ENCODE measurements at places on chromosomes 2 and 18.

DNA sequence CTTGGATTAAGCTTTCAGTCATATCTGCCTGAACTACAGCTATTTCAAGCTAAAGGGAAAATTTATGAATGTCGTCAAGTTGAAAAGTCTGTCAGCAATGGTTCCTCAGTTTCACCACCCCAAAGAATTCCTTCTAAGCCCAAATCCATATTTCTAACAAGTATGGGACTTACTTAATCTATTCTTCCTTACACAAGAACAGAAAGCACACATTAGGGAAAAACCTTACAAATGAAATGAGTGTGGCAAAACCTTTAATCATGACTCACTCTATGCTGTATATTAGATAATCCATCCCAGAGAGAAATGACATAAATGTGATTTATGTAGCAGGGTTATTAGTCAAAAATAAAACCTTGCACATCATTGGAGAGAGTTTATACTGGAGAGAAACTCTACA, 78.9 kb downstream of the RAB31 start:
- no peak for DNase-seq

DNA sequence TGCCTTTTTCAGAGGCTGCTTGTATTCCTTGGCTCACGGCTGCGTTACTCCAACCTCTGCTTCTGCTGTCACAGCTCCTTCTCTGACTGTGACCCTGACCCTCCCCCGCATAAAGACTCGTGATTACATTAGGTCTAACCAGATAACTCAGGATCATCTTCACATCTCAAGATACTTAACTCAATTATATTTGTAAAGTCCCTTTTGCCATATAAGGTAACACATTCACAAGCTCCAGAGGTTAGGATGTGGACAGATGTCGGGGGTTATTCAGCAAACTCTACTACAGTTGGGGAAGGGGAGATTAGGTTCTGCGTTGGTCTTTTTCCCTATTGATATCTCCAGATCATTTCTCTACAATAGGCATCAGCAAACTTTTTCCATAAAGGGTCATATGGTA, 76.9 kb downstream of the EVA1A start:
- DNase-seq, result no peak

GRCh38 chr2:169426069-169426663, 53.1 kb upstream of the BBS5 start:
- no peak for DNase-seq

DNA sequence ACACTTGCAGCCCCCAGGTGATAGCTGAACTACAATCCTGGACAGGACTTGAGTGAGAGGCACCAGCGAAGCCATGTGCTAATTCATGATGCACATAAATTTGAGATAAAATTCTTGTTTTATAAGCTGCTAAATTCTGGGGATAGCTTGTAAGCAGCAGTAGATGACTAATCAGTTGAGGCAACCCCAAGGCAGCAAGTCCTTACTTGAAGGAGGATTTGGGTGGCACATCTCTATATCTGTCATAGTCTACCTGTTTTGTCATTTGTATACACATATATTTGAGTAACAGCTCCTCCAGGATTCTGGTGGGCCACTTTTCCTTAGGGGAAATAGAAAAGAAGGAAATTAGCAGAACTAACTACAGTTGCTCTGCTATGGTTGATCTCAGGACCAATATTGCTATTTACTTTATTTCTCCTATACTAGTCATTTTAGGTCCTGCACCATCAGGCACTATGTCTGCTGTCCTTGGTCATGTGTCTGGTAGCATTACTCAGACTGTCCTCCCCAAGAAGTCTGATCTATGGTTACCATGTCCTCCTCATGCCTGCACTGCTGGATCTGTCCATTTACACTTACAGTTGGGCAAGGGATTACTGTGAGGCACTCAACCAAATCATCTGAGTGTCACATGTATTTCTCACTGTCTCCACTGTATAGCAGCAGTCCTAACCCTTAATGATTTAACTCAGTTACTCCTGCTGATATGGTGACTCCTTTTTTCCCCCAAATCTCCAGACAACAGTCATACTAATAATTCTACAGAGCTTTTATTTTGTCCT, 436.0 kb upstream of the CWC22 start:
- DNase-seq, result no peak

- DNase-seq, result no peak
These were observed 181.0 kb upstream of the ETAA1 start for GRCh38 chr2:67216103-67216502.

GRCh38 chr18:25062720-25063119, 289.2 kb downstream of the ZNF521 start:
- DNase-seq, result no peak

DNA sequence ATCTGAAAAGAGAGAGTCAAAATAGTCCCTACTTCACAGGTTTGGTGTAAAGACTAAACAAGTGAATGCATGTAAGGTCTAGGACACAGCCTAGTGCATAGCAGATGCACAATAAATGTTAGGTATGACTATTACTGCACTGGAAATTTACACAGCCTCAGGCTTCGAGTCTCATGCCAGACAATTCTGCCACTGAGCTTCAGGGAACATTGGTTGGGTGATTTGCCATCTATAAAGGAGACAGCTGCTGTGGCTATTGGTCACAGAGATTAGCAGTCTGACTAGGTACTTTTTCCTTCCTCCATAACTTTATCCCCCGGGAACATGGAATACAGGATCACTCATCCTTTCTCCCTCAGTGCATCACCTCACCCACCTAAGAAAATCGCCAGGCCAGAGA, 89.2 kb downstream of the FAM124B start:
- no peak for DNase-seq

GRCh38 chr2:238875471-238876231, 27.8 kb downstream of the TWIST2 start:
- DNase-seq, result peak; percentile 31

DNA sequence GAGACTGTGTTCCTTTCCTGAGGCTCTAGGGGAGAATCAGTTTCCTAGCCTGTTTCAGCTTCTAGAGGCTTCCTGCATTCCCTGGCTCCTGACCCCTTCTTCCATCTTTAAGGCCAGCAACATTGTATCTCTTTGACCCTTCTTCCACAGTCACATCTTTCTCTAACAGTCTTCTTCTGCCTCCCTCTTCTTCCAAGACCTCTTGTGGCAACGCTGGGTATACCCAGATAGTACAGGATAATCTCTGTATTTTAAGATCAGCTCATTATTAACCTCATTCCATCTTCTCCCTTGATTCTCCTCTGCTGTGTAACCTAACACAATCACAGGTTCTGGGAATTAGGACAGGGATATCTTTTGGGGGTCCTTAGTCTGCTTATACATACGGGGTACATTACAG, 8.9 kb upstream of the MYL12A start:
- no peak for DNase-seq

- no peak for DNase-seq
These were observed 17.3 kb upstream of the GTF2A1L start for GRCh38 chr2:48600204-48600813.

DNA sequence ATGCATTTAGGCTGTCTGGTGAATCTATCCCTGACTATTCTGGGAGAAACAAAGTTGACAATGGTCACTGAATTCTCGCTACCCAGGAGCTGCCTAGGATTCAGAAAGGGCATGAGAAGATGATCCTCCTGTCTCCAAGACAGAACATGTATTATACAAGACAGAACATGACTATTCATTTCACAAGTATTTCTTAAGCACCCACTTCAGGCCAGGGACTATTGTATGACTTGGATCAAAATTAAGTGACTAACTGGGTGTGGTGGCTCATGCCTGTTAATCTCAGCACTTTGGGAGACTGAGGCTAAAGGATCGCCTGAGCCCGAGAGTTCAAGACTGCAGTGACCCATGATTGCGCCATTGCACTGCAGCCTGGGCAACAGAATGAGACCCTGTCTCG, 235.8 kb upstream of the RAB12 start:
- peak; percentile 7 for DNase-seq

DNA sequence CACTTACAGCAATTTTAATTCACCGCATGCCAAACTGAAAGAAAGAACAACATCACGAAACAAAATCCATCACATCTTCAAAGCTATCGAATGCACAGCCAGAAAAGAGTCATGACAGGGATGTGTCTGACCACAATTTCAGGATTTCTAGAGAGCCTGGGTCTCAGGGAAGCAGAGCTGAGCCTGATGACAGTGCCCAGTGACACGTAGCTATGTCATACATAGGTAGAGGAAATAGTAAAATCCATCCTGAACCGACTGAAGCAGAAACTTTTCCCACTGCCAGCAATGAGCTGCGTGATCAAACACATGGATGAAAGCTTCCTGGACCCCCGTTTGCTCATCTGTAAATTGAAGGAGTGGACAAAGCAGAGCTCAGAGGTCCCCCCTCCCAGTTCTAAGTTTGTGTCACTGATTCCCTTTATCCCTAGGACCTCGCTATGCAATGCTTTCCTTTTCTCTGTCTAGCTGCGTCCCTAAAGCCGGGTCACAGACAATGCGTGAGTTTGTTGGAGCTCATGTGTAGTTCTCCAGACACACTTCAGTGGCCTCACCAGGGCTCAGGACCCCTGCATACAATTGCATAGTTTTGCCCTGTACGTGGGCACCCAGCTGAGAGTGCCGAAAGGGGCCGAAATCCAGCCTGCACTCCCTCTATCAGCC, 37.6 kb downstream of the CCBE1 start:
- DNase-seq, result peak; percentile 38

DNA sequence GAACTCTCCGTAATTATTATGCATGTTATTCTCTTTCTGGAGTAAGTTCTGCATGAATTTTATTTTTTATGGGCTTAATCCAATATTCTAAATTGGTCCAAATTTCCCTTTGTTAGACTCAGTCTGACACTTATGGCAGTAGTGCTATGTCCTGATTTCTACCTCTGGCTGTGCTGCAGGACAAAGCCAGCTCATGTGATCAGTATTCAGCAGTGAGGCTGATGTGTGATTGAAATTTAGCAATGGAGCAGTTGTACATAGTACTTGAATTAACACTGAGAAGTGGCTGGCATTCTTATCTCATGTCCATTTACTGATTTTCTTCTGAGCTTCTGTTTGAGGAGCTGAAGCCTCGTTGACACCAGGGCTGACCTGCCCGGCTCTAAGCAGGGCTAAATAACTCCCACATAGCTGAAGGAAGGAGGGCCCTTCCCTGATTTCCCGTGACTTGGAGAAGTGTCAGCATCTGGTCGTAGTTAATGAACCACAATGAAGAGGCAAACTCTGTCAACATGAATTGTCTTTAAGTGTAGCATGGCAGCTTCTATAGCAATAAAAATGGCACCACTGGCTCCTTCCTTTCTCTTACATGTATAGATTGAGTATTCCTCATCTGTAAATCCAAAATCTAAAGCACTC, 159.0 kb upstream of the RASGRP3 start:
- DNase-seq, result no peak

DNA sequence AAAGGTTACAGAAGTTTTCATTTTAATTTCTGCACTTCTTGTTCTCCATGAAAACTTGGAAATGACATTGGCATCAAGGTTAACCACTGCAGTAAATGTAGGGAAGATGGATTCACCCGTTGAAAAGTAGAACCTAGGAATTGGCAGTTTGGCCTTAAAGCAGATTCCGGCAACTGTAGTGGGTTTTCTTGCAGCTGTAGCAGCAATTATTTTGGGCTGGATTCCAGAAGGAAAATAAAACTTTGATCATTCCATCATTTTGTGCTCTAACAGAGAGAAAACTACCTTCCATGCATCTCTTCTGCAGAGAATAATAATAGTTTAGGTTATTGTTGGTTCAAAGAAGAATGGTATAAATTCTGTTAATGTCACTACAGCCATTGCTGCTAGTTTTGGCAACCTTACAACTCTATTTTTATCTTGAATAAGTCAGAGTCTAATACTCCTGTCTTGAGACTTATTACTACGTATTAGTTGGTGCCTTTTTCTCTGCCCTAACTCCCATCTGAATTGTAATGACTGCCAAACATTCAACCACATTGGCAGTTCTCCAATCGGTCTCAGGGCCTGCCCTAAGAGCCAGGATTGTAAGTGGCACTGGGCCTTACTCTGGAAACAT, 178.1 kb upstream of the PIEZO2 start:
- no peak for DNase-seq

DNA sequence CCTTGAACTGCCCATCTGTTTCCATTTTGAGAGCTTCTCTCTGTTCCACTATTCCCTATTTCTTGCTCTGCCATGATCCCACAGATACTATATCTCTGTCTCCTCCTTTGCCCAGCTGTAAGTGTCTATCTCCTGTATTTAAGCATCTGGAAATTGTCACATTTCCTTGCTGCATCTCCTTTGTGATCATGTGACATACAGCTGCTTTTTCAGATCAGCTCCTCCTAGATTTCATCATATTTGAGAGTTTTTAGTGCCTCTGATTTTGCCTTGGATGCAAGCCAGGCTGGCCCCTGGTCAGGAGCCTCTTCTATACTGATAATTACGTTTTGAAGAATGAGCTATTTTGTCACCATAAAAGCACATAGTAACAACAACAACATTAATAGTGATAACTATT, 131.7 kb upstream of the TNP1 start:
- no peak for DNase-seq

DNA sequence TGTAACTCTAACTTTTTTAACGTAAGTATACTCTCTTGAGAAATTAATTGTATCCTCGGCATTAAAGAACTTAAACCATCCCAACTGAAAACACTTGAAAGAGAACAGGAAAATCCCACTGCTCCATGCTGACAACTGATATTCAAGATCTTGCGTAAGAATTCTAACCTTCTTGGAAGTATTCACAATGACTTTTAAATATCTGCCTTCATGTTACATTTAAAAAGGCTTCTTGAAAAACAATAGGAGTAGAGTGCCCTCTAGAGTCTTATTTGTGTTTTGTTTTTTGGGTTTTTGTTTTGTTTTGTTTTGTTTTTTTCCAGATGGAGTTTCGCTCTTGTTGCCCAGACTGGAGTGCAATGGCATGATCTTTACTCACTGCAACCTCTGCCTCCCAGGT, 65.4 kb upstream of the DNAJC10 start:
- no peak for DNase-seq

GRCh38 chr18:75076286-75076685, 132.7 kb downstream of the PTGR3 start:
- DNase-seq, result no peak

- no peak for DNase-seq
These were observed 319.1 kb downstream of the TRIB2 start for GRCh38 chr2:13035866-13036265.

DNA sequence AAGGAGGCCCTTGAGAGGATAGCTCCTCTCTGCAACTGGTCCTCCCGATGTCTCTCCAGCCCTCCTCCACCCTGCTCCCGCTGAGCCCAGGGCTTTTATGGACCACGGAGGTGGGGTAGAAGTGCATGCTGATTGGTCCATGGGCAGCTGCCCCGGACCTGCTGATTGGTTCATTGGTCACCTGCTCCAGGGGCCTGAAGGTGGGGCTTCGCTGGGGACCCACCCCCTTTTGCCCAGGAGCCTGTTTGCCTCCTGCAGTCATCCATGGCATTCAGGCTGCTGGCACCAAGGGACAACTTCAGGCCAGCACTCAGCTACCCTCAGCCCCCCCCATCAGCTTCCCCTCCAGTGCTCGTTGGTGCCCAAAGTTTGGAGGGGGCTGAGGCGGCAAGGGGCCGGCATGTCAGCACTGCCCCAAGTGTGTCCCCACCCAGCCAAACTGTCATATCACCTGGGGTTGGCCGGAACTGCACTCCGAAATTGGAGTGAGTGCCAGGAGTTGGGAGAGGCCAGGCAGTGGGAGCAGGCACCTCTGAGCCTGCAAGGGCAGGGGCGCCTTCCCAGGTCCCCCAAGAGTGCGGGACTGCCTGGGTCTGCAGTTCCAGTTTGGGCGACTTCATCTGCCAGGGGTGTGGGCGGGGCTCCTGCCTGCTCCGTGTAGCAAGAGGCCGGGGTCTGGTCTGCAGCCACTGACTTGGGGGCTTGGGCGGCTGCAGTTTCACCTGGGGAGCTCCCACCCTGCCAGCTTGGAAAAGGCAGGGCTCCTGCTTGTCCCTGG, 288.9 kb downstream of the RDH14 start:
- DNase-seq, result no peak
